ENCODE measurements at places on chromosomes 11 and 22.

DNA sequence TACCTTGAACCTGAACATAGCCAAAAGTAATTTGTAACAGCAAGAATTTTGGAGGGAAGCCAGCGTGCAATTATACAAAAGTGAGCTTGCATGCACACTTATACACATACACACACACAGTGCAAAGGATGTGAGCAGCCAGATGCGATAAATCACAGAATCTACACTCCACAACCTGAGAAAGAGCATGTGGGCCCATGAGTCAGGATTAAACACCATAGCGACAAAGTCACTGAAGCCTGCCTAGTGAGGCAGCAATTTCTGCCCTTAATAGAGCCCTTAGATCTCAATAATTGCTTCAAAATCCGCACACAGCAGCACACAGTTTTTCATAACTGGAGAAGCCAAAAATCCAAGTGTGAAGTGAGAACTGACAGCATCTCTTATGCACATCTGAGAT is 42.6 kb upstream of the TEAD1 start:
- DNase-seq = no peak

- peak; percentile 41 for DNase-seq
These were observed 23.7 kb downstream of the NCF4 start for GRCh38 chr22:36884349-36885158.

GRCh38 chr11:20021212-20021611 is 139.1 kb downstream of the DBX1 start:
- DNase-seq = no peak

- no peak for DNase-seq
These were observed 33.6 kb upstream of the GRAMD4 start for GRCh38 chr22:46586531-46587011.

DNA sequence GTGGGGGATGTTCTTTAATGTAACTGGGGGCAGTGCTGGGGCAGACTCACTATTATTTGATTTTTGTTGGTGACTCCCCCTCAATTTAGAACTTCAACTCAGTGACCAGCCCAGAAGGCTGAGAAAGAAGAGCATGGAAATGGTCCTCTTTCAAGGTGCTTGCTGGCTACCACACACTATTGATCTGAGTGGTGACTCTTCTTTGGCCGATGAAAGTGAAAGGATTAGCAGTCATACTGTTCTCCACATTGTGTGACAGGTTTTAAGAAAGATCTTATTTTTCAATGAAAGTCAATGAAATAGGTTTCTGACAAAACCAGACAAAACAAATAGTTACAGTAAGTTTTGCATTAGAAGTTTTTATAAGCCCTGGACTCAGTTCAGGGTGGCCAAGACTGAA is 29.9 kb downstream of the NLRP14 start:
- no peak for DNase-seq

GRCh38 chr11:64571050-64571409 is 20.0 kb upstream of the SLC22A12 start:
- DNase-seq = no peak

GRCh38 chr11:84780689-84781293 is 846.4 kb downstream of the DLG2 start:
- DNase-seq = no peak

DNA sequence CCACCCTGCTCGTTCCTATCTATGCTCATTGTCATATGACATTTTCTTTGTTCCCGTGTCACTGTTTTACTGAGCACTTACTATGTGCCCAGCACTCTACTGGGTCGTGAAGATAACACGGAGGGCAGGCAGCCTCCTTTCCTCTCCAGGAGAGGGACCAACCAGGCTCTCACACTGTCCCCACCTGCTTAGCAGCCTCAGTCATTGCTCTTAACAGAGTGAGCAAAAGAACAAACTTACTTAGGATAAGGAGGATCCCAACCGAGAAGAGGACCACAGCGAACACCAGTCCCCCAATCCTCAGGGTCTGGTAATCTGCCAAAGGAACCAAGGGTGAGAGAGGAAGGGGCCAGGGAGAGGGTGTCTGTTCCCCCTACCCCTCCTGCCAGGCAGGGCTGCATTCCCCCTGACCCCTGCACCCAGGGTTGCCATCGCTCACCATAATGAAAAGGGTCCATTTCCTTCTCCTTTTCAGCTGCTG is 17.0 kb upstream of the FXYD2 start:
- no peak for DNase-seq

- DNase-seq = no peak
These were observed 40.0 kb downstream of the NEU3 start for GRCh38 chr11:75028724-75029123.

DNA sequence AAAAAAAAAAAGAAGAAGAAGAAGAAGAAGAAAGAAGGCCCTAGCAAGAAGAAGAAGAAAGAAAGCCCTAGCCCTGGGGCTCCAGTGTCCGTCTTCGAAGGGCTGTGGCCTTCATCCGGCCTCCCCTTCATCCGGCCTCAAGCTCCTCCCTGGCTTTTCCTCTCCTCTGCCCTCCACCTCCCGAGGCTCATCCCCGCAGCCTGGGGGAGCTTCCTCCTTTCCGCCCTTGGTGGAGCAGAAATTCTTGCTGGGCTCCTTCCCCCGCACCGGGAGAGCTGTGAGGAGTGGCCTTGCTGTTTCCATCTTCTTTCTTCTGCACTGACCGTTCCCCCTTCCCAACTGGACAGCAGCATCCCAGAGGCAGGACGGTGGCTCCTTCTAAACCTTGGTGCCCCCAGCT is 9.5 kb upstream of the LTO1 start:
- no peak for DNase-seq
